ENCODE measurements at places on chromosomes 3 and 15.
A peak's percentile ranks its signal among the peaks of the same experiment; 100 is the strongest.

DNA sequence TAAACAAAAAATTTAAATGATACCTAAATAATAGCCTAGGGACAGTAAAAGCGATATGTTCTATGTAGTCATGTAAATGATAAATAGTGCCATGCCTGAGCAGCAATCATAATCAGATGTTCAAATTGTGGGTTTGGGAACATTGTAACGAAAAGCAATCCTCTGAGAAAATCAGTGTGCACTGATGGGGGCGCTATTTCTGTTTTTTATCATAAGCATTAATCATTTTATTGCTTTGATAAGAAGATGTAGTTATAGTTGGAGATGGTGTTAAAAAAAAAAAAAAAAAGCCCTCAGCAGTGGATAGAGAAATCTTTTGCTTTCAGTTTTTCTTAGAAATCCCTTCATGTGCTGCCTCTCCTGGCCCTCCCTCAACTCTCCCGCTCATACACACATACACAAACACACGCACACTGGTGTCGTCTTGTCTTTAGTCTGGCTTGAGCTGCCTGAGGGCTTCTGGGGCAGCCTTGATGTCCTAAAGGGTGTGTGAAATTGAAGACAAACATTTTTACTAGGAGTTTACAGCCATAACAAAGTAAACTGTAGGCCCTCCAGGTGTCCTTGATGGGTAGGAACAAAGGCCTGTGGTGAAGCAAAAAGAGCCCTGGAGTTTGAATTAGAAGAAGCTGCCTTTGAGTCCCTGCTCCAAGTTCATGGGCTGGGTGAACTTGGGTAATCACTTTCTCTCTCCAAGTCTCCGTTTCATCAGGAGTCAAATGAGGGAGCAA lies 428.1 kb downstream of the SOX2 start:
- no peak for DNase-seq

DNA sequence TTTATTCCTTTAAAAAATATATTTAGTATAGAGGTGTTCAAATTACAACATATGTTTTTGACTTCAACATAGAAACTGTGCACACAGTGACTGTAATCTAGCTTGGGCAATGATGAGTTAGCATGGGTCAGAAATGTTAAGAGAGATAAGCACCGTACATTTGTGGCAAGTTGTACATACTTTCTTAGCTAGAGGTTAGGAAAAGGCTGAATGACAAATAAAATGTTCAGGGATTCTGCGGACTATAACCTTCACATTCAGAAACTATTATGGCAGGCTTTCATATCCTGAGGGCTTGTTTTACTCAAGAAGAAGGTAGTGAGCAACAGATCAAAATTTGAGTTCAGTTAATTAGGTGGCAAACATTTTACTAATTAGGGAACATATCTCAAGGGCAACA lies 379.7 kb upstream of the EPHA6 start:
- DNase-seq: no peak

DNA sequence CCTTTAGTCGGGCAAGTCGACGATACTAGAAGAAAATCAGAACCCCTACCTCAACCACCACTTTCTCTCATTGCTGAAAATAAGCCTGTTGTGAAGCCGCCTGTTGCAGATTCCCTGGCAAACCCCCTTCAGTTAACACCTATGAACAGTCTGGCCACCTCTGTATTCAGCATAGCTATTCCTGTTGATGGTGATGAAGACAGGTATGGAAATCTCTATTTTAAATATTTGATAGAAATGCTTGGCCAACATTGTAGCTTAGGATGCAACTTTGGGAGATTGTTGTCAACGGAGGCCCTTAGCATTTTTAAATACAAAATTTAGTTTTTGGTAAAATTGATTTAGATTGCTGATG lies 3.0 kb downstream of the TSC22D2 start:
- no peak for DNase-seq

- peak; percentile 44 for DNase-seq
Observed at GRCh38 chr3:160376681-160377080, 22.3 kb downstream of the IFT80 start.

GRCh38 chr3:101123081-101123480 lies 129.9 kb upstream of the ABI3BP start:
- no peak for DNase-seq

GRCh38 chr3:142027735-142028134 lies 121.6 kb downstream of the TFDP2 start:
- no peak for DNase-seq

DNA sequence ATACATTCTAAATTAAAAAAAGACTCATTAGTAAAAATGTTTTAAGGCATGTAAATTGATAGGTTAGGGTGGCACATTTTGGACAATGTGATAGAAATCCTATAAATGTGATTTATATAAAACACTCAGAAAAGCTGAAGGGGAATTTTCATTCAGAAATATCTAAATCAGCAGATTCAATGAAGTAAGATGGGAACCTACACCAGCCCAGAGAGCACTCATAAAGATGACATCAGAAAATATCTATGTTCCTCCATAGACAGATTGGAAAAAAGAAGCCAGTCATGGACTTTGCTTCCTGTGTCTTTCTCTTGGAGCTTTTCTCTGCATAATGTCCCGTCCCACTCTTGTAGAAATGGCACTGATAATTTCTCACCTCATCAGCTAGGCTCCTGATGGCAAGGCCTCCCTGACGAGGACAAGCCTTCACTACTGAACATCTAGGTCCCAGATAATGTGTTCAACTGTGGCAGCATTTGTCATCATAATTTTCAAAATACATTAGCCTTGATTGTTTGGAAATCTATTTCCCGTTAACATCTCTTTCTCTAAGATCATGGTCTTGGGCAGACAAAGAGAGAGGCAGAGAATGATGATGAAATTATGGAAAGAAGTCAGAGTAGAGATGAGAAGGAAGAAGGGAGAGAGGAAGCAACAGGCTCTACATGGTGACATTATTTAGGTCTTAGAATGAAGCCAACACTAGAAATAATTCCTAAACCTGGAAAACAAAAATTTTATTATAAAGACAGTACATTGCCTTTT lies 354.4 kb downstream of the NTRK3 start:
- DNase-seq: no peak

GRCh38 chr3:168495270-168495669 lies 399.5 kb upstream of the GOLIM4 start:
- DNase-seq: peak; percentile 33

All from NCI-H446 treated with DMSO at 0.1 percent for 48 hours (cell line).